ENCODE measurements at places on chromosomes 16 and 17.

- DNase-seq: no peak
Observed at GRCh38 chr17:64500487-64500859, 3.6 kb upstream of the POLG2 start.

DNA sequence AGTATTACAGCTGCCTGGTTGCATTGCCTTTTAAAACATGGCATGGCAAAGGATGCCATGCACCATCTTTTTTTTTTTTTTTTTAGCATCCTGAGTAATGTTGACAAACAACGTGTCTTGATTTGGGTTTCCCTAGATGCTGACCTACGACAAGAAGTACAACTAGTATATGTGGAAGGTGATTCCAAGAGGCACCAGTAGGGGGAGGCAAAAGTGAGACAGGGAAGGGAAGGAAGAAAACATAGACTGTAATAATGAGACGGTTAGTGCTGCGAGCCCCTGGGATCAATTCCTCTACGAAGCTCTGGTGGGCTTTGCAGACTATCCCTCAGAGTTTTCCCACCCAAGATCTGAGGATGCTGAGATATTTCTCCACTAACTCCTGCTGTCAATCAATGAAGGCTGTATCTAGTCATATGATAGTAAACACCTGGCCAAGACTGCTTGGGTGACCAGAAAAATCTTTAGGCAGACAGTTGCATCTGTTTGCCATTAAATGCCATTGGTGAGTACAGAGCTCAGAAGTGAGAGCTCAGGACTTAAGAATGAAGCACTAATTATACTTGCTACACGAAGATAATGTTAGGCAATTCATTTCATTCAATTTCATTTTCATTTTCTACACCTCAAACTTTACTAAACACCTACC lies 458.6 kb upstream of the GOT2 start:
- DNase-seq: no peak

- no peak for DNase-seq
Observed at GRCh38 chr16:4067262-4068001, 48.8 kb downstream of the ADCY9 start.

DNA sequence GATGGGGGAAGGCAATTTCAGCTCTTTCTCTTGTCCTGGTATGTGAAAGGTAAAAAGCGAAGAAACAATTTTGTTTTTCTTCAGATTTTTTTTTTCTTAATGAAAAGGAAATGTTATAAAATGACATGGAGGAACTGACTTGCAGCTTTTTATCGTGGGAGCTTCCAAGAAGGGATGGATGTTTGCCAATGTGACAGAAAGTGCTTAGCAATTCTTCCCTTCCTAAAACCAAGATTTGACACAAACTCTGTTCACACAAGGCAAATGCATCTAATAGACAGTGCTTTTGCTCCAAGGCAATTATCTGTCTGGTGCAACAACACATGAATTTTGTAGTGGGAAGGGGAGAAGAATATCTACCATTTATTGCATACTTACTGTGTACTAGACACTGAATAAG lies 988.5 kb downstream of the CDH11 start:
- no peak for DNase-seq

- no peak for DNase-seq
Observed at GRCh38 chr16:26051063-26051462, 359.3 kb downstream of the HS3ST4 start.

GRCh38 chr16:1647856-1648255 lies 30.2 kb upstream of the JPT2 start:
- no peak for DNase-seq

DNA sequence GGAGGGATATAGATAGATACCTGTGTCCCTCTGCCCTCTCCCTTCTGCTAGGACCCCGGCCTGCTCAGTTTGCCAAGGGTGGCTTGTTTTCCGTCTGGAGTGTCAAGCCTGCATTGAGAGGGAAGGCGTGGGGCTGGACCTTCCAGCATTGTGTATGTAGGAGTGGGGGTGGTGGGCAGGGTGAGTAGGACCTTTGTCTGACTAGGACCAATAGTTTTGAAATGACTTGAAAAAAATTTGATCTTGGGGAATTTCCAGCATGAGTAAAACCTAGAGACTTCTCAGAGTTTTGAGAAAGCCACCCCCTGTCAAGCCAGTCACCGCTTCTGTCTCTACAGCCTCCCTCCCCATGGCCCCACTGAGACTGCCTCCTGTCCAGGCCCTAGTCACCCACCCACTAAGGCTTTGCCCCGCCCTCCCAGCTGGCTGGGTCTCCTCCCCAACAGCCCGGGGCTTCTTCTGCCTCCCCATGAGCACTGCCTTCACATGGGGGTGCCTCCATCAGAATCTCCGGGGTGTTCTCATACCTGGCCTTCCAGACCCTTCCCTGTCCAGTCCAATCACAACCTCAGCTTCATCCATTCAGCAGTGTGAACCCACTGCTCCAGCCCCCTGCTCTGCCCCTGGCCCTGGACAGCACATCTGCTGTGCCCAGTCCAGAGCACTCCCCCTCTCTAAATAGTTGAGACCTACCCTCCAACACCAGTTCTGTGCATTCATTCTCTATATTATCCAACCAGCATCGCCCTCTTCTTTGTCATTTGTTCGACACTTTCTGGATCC lies 207.0 kb downstream of the MSI2 start:
- DNase-seq: no peak

DNA sequence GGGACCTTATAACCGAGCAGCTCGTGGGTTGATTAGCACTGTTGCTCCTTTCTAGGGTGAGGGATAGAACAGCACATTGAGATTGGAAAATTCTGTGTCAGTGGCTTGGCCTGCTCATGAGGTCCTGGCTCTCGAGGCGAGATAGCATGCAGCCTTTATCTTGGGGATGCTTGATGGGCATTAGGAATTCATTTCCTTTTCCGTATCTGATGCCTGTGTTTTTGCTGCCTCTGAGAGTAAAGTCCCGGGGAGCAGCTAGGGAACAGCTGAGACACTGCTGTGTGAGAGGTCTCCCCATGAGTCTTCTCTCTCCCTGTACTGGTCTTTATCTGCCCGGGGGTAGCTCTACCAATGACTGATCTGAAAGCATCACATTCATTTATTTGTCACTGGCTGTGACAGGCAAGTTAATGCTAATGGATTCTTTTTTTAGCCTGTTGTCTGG lies 14.5 kb downstream of the MSI2 start:
- no peak for DNase-seq

DNA sequence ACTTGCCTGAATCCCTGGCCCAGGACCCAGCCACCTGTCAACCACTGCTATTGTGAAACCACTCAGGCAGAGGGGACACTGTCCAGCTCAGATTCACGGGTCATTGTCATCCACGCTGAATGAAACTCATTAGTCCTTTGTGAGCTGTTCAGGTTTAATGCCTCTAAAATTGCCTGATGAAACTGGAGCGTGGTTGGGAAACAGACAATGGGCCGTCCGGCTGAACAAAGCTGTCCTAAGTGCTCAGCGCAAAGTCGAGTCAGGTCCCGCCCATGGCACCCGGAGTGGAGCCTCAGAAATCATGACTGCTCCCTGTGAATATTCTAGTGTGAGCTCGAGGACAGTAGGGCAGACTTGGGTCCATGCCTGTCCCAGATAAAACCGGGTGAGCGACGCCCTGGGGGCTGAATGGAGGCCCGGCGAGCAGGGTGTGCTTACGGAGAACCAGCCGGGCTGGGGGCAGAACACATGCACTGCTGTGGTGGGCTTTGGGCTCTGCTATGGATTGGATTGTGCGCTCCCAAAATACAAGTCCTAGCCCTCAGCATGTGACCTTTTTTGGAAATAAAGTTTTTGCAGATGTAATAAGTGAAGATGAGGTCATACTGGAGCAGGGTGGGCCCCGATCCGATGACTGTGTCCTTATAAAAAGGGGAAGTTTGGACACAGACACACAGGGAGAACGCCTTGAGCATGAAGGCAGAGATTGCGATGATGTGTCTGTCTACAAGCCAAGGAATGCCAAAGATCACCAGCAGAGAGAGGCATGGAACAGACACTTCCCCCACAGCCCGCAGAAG lies 12.9 kb upstream of the CMIP start:
- no peak for DNase-seq

DNA sequence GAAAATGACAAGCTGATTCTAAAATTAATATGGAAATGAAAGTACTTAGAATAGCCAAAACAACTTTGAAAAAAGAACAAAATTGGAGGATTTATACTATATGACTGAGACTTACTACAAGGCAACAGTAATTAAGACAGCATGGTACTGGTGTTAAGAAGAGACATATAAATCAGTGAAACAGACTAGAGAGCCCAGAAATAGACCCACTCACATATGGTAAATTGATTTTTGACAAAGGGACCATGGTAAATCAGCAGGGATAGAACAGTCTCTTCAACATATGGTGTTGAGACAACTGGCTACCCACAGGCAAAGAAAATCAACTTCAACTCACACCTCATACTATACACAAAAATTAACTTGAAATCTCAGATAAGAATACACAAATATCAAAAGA lies 12.9 kb downstream of the CMC2 start:
- DNase-seq: no peak

GRCh38 chr17:70028397-70028796 lies 46.6 kb upstream of the KCNJ16 start:
- no peak for DNase-seq

GRCh38 chr17:69250641-69251040 lies 22.0 kb upstream of the ABCA10 start:
- no peak for DNase-seq

DNA sequence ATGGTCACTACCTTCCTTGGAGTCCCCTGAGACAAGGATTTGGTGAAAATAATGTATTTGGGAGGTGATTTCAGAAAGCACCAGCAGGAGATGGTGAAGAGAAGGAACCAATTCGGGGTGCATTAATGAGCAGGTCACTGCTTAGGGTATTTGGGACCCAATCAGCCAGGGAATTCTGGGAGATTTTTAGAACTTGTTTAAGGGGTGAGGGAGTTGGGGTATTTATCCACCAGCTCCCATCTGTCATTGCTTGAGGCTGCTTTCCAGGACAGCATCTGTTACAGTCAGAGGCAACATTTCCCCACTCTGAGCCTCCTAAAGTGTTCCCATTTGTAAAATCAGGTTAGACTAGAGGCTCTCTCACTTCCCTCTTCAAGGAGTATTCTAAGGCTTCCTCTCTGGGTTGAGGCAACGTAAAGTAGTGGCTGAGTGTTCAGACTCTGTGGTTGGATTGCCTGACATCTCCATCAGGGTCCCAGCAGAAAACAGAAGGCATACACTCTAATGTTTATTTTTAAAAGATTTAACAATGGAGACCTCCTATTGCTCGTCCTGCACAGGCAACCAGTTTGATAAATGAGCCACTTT lies 60.9 kb downstream of the CLEC19A start:
- DNase-seq: no peak

DNA sequence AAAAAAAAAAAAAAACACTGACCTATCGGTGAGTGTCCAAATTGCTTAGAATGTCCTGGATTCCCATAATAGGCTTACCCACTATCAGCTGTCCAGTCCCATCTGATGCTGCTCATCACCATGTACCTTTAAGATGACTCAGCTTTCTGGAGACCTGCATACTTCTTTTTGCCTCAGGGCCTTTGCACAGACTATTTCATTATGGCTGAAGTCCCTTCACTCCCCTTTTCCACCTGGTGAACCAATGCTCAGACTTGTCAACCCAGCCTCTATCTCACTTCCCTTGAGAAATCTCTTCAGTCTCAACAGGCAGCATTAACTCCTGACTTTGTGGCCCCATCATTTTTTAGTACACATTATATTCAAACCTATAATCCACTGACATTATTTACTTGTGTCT lies 29.7 kb upstream of the NUDT7 start:
- DNase-seq: no peak

DNA sequence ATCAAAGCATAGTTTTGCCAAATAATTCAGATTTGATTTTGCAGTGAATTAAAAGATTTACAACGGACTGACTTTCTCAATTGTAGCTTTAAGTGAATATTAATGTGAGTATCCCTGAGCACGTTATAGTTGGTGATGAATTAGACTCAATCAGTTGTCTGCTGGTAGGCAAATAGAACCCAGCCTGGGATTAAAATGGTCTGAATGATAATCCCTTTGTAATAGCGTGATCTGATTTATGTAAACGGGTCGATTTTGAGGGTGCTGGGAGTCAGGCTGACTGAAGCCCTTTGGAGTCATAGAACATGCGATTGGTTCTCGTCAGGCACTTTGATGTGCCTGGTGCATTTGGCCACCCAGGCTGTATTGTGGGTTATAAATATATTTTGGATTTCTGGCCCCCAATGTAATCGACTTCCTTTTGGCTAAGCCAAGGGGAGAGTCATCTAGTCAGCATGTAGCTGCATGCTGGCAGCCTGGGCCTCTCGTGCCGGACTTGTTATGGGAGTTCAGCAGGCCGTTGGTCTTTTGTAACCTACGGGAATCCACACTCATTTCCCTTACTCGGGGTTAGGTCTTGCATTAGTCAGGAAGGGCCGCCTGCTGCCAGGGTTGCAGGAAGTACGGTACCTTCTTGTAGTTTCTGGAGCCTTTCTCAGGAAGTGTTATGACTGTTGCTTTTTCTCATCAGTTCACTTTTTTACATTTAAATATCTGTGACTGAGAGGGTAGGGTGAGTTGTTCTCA lies 5.4 kb downstream of the PGS1 start:
- no peak for DNase-seq

DNA sequence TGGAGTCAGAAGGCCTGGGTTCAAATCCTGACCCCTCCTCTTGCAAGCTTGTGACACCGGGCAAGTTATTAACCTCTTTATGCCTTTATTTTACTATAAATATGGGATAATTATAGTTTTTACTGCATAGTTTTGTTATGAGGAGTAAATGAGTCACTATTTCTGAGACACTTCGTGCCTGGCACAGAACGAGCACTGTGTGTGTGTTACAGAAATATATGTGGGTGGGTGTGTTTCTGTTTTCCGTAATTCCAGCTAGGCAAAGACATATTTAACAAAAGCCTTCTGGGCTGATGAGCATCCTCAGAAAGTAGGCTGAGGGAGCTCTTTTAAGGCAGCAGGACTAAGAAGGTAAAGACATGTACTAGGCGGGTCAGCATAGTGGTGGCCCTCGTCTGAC lies 417.9 kb downstream of the MAF start:
- no peak for DNase-seq

DNA sequence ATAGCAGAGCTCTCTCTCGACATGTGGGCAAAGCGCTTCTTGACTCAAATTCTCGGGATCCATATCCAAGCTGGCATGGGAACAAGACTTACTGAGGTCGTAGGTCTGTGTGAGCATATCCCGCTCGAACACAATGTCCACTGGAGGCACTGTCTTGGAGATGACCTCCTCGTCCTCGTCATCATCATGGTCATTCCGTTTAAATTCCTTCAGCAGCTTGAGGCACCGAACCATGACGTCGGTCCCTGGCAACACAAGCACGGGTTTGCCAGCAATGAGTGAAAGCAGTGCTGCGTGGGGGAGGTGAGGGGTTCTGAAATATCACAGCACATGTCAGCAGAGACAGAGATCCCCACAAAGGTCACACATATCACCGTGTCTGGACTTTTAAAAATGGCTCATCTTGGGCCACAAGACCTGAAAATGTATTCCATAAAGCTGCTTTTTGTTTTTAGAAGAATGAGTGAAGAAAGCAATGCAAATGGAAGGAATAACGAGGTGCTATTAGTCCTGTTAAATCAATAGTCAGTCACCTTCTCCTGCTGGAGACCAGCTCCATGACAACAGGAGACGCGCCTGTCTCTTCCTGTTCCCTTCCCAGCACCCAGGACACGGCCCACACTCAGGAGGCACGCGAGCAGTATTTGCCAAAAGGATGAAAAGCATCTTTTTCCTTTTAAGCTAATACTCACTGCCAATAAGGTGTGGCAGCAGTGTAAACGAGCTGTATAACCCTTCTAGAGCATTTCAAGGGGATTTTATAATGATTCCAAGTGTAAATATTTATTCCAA lies 37.9 kb downstream of the GTF3C1 start:
- peak; percentile 63 for DNase-seq

GRCh38 chr16:57815987-57816745 lies 13.9 kb upstream of the KIFC3 start:
- no peak for DNase-seq

GRCh38 chr16:1832838-1833454 lies 5.9 kb downstream of the FAHD1 start:
- DNase-seq: no peak

Data from right renal cortex interstitium (tissue), 3 donors.